ENCODE measurements at places on chromosomes 3 and 15.

GRCh38 chr15:75688278-75688557 is 24.4 kb downstream of the CSPG4 start:
- DNase-seq: no peak

DNA sequence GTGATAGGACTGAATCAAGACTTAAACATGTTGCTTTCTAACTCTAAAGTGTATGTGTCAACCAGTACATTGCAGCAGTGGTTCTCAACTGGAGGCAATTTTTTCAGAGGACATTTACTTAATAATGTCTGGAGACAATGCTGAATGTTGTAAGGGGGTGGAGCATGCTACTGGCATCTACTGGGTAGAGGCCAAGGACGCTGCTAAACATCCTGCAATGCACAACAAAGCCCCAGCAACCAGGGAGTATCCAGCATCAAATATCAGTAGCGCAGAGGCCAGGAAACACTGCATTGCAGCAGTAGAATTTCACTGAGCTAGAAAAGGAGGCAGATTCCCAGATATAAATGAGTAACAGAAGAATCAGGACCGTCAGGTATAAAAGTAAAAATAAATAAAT is 79.8 kb upstream of the GRM7 start:
- no peak for DNase-seq

DNA sequence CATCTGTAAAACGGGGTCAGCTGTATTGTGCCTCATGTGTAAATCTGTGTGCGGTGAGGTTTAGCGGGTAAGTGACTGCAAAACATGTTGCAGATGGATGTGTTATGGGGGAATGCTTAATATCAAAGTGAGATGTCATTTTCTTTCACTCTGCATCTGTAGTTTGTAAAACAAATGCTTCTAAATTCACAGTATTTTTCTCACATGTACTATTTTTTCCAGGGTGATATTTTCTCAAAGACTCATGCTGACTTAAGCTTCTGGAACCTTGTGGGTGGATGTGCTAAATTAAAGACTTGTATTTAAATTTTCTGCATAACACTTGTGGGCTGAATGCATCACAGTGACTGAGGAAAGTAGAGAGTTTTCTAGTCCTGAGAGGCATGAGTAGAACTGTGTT is 115.2 kb upstream of the TP63 start:
- DNase-seq: no peak

- DNase-seq: no peak
Measured at GRCh38 chr15:101411581-101411980, 77.9 kb downstream of the PCSK6 start.

DNA sequence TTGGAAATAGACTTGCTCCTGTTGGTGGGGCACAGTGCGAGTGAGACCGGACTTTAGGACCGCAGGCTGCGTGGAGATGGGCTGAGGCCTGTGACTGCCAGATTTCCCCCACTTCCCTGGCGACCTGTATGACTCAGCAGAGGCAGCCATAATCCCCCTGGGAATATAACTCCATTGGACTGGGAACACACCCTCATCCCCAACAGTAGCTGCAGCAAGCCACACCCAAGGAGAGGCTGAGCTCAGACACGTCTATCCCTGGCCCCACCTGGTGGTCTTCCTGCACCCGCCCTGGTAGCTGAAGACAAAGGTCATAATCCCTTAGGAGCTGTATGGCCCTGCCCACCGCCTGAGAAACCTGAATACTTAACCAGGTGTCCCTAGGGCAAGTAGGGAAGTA is 42.6 kb downstream of the DZIP1L start:
- DNase-seq: no peak

DNA sequence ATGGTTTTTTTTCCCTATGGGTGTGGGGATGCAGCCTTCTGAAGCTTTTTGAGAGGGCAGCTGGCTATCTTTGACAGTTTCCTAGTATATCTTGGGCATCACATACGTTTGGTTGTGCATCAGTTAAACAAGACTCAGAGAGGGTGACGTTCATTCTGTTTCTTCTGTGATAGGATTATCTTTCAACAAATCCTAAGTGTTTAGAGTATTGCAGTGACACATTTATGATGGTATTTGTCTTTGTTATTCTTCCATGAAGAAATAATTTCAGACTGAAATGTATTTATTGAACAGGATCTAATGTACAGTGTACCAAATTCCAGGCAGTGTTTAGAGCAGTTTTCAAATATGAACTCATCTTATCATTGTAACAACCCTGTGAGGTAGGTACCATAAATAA is 114.4 kb downstream of the PLCL2 start:
- DNase-seq: no peak

- peak; percentile 1 for DNase-seq
Measured at GRCh38 chr3:126060613-126061145, 23.2 kb downstream of the SLC41A3 start.

- DNase-seq: no peak
Measured at GRCh38 chr3:187027531-187028278, 97.4 kb downstream of the ST6GAL1 start.

DNA sequence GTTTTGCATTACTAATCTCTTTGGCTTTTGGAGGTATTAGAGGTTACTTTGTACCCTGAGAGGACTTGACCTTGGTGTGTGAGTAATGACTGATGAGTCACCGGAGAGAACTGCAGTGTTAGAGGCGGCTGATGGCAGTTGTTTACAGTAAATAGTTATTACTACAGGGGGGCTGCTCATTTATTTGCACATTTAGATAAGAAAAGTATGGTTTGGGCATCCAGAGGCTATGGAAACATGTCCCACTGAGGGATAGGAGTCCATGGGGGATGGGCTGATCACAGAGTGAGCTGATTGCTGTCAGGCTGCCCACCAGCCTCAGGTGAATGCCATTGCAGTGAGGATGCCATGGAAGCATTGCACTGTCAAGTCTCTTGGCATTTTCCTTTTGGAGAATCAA is 17.3 kb upstream of the STAC start:
- DNase-seq: no peak

DNA sequence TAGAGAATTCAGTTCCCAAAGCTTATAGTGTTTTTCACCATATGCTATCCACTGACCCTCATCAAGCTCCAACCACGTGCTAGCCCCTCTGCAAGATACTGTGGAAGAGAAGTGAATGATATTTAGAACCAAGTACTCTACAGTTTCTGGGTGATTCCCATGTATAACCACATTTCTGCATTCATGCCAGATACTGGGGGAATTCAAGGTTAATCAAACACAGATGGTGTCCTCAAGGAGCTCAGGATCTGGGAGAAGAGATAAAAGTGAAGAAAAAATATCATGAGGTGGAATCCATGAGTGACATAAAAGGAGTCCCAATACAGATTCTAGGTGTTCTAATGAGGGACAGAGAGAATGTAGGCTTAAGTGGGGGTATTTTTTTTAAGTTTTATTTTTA is 195.8 kb downstream of the FHIT start:
- DNase-seq: no peak

GRCh38 chr3:190222360-190222759 is 99.9 kb downstream of the CLDN1 start:
- no peak for DNase-seq

DNA sequence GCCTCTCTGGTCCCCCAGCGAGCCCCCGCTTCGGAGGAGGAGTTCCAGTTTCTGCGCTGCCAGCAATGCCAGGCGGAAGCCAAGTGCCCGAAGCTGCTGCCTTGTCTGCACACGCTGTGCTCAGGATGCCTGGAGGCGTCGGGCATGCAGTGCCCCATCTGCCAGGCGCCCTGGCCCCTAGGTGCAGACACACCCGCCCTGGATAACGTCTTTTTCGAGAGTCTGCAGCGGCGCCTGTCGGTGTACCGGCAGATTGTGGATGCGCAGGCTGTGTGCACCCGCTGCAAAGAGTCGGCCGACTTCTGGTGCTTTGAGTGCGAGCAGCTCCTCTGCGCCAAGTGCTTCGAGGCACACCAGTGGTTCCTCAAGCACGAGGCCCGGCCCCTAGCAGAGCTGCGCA is 3.5 kb downstream of the PML start:
- no peak for DNase-seq

- DNase-seq: no peak
Measured at GRCh38 chr3:69650066-69650419, 89.2 kb upstream of the MITF start.

DNA sequence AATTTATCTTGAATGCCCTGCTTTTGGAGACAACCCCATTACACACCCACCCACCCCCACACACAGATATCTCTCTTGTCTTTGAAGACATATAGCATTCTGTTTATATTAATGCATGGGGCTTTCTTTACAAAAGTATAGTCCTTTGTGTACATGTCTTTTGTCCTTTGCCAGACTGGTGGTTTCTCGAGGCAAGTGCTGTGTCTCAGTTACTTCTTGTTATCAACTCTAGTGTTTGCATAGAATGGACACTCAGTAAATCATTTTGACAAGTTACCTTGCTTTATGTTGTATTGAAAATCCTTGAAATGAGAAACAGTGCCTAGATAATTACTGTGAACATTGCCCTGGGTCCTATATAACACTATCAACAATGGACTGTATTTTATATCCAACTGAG is 33.9 kb downstream of the KBTBD8 start:
- DNase-seq: no peak

DNA sequence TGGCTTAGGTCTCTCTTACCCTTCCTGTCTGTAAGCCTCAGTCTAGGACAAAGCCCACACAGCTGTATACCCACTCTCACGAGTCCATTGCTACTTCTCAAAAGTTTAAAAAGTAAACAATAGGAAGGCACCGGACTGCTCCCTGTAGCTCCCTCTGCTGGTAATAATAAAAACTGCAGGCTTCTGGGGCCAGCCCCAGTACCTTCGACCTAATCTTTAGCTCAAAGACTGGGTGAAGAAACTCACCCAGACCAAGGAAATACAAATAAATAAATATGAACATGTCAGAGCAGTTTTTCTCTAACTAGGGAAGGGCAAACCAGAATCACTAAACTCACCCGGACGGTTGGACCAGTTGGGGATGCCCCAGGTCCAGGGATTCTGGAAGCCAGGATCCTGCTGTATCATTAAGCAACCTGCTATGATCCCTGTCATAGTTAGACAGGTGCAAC is 5.0 kb downstream of the FAM219B start:
- peak; percentile 81 for DNase-seq

DNA sequence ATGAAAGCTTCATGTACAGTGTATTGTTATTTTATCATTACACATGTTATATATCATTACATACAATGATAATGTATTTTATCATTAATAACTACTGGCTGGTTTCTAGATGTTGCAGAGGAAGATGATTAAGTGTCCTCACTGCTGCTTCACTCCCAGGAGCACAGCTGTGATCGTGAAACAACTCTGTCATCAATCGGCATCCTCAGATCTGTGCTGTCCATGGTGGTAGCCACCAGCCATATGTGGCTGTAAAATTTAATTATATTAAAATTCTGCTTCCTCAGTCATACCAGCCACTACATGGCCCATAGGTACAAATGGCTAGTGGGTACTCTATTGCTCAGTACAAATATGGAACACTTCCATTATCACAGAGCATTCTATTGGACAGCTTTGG is 379.4 kb upstream of the CFAP20DC start:
- DNase-seq: no peak

GRCh38 chr3:50264383-50264963 is 4.5 kb upstream of the SEMA3B start:
- DNase-seq: peak; percentile 54

GRCh38 chr15:65856821-65857455 is 12.4 kb upstream of the RAB11A start:
- DNase-seq: peak; percentile 62
